Heart left ventricle (tissue), 16 donors: ENCODE measurements at places on chromosomes 16 and 17.

DNA sequence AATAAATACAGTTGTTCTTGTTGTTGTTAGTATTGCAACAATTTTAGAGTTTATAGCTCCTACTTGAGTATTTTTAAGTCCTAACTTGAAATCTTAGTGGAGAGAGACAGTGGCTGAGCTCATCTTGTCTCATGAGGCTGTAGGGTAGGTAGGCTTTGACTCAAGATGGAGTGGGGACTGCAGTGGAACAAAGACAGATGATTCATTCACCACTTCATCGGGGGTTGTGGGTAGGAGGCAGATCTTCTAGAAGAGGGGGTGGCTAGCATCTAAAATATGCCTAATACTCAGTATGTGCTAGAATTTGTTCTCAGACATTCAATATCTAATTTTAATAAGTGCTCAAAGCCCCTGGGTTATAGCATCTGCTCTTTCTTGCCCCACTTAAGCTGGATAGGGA, 13.1 kb upstream of the MMD start:
- DNase-seq: no peak

- no peak for DNase-seq
Observed at GRCh38 chr17:21549107-21549687, 143.1 kb upstream of the KCNJ18 start.

DNA sequence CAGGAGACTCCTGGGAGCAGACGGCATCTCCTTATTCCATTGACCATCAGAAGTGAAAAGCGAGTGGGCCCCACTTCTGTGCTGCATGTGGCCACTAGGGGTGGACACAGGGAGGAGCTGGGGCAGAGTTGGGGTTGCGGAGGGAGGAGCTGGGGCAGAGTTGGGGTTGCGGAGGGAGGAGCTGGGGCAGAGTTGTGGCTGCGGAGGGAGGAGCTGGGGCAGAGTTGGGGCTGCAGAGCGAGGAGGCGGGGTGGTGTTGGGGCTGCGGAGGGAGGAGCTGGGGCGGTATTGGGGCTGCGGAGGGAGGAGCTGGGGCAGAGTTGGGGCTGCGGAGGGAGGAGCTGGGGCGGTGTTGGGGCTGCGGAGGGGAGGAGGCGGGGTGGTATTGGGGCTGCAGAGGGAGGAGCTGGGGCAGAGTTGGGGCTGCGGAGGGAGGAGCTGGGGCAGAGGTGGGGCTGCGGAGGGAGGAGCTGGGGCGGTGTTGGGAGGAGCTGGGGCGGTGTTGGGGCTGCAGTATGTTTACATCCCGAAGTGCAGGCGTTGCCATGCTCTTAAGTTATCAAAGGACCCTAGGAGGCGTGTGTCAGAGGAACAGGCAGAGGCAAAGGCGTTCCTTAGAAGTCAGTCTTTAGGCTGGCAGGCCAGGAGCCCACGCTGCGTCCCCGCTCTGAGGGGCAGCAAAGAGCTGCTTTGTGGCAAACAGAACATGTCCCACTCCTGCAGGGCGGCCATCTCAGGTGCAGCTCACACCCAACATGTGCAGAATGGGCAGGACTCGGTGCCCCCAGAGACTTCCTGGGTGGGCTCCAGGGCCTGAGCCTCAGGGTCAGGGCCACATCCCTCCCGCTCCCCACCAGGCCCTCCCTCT, 76.0 kb downstream of the ZNF778 start:
- no peak for DNase-seq

GRCh38 chr16:68798398-68798797, 44.9 kb upstream of the TANGO6 start:
- no peak for DNase-seq

DNA sequence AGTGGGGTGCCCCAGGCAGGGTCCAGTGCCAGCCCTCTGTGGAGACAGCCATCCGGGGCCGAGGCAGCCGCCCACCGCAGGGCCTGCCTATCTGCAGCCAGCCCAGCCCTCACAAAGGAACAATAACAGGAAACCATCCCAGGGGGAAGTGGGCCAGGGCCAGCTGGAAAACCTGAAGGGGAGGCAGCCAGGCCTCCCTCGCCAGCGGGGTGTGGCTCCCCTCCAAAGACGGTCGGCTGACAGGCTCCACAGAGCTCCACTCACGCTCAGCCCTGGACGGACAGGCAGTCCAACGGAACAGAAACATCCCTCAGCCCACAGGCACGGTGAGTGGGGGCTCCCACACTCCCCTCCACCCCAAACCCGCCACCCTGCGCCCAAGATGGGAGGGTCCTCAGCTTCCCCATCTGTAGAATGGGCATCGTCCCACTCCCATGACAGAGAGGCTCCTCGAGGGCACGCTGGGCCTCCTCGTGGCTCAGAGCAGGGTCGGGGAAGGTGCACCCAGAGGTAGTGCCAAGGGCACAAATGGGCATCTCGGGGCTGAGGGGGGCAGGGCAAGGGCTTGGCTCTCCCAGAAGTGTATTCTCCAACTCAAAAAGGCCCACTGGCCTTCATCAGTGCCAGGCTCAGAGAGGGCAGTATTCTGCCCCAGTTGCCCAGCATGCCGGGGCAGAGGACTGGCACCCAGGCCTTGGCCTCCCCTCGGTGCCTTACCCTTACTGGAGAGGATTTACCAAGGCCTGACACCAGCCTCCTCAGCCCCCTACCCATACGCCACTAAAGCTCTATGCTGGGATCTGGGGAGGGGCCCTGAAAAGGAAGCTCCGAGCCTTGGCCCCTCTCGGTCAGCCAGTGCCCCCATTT, at the start of gene CDH5:
TSS of gene CDH5 (plus strand) at position 259 of the 867 bp plus-strand sequence. CDS start 12,647 bp downstream, outside the sequence.
- peak; percentile 82 for DNase-seq

GRCh38 chr16:27991876-27992275, 71.6 kb downstream of the GSG1L start:
- DNase-seq: no peak

DNA sequence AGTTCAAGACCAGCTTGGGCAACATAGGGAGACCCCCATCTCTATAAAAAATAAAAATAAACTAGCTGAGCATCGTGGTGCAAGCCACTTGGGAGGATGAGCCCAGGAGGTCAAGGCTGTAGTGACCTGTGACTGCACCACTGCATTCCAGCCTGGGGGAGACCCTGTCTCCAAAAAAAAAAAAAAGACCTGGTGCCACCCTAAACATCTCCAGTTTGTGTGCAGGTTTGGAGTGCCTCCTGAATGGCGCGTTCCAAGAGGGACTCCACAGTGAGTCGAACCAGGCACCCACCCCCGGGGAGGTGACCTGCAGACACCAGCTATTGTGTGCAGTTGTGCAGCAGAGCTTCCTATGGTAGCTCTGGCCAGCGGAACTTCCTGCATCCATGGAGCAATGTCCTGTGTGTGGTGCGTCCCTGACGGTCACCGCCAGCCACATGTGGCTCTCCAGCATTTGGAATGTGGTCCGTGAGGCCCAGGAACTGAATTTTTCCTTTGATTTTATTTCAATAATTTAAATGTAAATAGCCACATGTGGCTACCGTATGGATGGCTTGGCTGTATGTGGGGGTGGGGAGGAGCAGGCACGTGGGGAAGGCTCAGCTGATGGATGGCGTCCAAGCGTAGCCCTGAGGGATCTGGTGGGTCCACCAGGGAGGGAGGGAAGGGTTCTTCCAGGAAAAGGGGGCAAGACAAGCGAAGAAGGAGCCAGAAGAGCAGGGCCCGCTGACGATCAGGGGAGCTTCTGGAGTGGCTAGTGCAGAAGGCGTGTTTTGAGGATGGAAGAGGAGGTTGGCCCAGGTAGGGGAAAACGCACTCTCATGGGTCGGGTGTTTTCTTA, 107.1 kb upstream of the GSE1 start:
- DNase-seq: peak; percentile 46
